Hippocampal formation (tissue), 2 donors: ENCODE measurements at places on chromosomes 6 and 20.

DNA sequence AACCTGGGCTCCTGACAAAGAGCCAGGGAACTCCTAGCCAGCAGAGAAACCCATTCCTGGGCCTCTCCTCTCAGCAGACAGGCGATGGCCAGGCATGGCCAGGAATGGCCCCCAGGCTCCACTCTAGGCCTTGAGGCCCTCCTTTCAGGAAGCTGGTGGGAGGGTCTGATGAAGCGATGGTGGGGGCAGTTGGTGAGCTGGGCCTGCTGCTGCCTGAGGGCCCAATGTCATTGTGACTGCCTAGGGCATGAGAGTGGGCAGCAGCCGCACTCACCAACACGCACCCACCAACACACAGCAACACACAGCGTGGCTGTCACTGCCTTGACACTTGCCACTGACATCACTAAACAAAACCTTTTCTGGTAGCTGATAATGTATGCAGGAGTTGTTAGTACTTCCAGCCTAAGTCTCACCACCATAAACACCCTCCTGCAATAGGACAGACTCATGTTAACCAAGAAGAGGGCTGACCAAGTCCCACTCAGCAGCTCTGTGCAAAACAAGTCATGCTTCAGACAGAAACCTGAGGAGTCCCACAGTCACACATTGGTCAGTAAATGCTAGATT, 69.3 kb downstream of the ABHD12 start:
- no peak for DNase-seq

- no peak for DNase-seq
Measured at GRCh38 chr6:41536795-41537758, 9.1 kb upstream of the FOXP4 start.

GRCh38 chr6:3081960-3082359, 13.7 kb downstream of the RIPK1 start:
- peak; percentile 3 for DNase-seq

GRCh38 chr6:7446619-7447325, 57.2 kb downstream of the RIOK1 start:
- no peak for DNase-seq

DNA sequence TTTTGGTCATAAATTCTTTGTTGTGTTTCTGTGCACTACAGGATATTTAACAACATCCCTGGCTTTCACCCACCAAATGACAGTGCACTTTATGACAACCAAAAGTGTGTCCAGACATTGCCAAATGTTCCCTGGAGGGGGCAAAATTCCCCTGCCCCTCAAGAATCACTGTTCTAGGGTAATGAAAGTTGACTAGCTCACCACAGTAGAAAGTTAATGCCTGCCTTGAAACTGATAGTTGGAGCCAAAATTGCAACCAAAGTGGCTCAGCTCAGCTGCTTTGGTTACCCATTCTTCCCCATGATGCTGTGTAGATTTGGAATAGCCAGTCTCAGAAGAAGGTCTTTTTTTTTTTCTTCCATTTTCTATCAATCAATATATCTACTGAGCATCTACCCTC, 150.6 kb downstream of the RALGAPA2 start:
- no peak for DNase-seq

DNA sequence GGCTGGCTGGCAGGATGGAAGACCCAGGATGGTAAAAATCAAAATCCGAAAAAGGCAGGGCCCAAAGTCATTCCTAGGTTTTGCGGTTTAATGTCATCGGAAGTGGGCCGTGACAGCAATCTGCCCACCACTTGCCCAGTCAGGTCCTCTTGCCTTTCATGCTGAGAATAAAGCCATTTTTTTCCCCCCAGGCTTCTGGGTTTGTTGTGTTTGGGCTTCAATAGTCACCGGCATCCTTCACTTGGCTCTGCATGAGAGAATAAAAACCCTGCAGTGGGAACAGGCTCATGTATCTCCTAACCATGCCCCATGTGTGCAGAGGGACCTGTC, 56.1 kb downstream of the MEP1A start:
- no peak for DNase-seq

DNA sequence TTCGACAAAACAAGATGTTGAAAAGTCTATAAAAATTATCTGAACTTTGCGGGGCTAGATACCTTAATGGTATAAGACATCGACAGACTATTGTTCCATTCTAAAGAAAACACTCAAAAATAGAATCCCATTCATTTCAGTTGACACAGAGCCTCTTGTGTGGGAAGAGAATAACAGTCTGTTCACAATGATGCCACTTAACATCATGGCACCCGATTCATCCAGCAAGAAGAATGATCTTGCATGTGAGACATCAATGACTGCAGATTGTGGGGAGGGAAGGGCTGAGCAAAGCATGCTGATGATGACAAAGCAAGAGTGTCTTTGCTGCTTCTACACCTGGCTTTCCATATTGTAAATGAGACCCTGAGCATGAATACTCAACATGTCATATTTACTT, 49.7 kb upstream of the ARMH2 start:
- DNase-seq, result peak; percentile 78

DNA sequence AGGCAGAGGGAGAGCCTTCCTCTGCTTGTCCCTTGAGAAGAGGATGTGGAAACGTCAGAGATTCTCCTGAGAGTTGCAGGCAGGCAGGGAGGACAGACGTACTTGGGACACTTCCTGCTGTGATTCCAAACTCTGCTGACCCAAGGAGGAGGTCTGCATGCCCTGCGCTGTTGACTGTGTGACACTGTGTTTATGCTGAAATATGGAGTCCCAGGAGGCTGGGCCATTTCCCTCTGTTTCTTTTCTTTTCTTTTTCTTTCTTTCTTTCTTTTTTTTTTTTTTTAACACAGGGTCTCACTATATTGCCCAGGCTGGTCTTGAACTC, 63.5 kb upstream of the BHLHE23 start:
- DNase-seq, result no peak

DNA sequence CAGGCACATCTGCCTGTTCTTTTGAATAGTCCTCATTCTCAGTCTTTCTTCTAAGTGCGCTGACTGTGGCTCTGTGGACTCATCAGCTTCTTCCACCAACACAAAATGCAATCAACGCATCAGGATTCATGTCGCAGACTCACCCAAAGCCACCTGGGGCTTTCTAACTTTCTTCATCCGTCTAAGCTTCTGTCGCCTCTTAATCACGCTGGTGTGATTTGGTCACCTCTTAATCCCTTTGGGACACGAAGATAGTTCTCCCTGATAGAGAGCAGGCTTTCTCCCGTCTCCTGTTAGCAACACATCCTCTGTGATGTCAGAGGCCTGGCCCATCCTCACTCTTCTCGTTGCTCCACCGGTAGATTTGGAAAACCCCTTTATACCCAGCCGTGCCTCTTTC, 78.0 kb upstream of the FOXQ1 start:
- DNase-seq, result no peak

- DNase-seq, result no peak
Measured at GRCh38 chr6:13135152-13135551, 193.2 kb downstream of the TBC1D7 start.

DNA sequence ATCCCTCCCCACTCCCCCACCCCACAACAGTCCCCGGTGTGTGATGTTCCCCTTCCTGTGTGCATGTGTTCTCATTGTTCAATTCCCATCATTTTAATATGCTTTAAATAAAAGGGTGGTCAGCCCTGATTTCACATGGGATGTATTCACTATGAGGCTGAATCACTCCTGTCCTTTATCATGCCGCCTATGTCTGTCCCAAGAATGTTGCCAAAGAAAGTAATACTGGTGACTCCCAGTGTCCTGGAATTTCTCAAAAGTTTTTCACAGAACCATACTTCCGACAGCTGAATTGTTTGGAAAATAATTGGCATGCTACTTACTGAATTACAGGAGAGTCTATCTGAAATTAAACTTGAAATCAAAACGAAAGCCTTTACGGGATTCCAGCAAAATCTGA, 217.7 kb downstream of the HAO1 start:
- DNase-seq, result no peak

GRCh38 chr20:6212903-6213302, 90.1 kb upstream of the FERMT1 start:
- no peak for DNase-seq

- no peak for DNase-seq
Measured at GRCh38 chr20:63531686-63532448, 5.3 kb downstream of the PTK6 start.

DNA sequence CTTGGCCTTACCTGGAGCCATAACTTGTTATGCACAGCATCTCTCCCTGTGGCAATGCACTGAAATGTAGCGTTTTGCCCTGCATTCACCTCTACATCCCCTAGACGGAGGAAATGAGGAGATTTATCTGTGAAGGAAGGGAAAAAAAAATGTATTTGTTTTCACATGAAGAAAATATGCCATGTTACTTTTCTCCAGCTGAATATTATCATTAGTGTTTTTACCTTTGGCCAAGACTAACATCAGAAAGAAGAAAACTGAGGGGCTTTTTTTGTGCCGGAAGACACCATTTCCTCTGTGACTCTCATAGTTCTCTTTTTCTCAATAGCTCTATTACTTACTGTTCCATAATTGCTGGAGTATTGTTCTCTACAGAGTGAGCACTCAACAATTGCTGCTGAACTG, 280.4 kb downstream of the PTPRK start:
- DNase-seq, result no peak

GRCh38 chr6:89356642-89357170, 4.2 kb upstream of the UBE2J1 start:
- DNase-seq, result no peak

GRCh38 chr20:51299413-51299812, 243.1 kb downstream of the NFATC2 start:
- no peak for DNase-seq

DNA sequence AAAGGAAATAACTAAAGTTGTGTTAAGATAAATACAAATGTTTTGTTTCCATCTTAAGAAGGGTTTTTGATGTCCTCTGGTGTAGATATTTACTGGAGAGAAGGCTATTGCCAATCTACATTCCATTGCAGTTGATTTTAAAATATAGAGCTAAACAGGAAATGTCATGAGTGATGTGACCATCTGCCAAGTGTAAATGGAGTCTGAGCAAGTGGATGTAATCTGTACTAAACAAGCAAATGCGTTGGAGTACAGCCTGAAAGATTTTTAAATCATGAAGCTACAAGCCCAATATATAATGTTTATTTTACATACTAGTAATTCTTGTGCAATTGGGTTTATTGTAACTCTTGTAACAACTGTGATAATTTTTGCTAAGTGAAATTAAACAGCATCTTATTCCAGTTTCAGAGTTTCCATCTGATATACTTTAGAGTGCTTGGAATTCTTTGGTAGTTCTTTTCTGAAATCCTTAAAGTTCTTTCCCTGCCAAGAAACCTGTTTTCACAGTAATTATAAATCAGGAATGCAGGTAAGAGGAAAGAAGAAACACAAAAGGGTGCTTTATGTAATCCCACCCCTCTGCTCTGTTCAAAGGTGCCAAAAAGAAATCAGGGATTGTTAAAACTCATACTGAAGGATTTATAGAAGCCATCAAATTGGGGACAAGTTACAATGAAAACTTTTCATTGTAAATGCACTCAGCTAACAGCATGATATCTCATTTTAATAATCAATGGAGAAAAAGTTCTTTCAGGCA, 47.2 kb upstream of the FLRT3 start:
- no peak for DNase-seq

- no peak for DNase-seq
Measured at GRCh38 chr20:10927011-10927583, 253.3 kb upstream of the JAG1 start.

GRCh38 chr20:14845199-14846160, 508.1 kb upstream of the FLRT3 start:
- DNase-seq, result no peak

DNA sequence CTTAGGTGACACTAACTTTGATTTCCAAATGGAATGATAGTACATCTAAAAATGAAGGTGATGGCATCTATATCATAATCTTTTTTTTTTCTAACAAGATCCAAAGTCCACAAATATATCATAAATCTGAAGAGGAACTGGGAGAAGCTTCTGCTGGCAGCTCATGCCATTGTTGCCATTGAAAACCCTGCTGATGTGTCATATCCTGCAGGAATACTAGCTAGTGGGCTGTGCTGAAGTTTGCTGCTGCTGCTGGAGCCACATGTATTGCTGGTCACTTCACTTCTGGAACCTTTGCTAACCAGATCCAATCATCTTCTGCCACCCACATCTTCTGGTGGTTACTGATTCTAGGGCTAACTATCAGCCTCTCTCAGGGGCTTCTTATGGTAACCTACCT, 27.4 kb upstream of the KHDC1 start:
- no peak for DNase-seq

GRCh38 chr6:55176958-55177357, 2.6 kb downstream of the HCRTR2 start:
- DNase-seq, result no peak

DNA sequence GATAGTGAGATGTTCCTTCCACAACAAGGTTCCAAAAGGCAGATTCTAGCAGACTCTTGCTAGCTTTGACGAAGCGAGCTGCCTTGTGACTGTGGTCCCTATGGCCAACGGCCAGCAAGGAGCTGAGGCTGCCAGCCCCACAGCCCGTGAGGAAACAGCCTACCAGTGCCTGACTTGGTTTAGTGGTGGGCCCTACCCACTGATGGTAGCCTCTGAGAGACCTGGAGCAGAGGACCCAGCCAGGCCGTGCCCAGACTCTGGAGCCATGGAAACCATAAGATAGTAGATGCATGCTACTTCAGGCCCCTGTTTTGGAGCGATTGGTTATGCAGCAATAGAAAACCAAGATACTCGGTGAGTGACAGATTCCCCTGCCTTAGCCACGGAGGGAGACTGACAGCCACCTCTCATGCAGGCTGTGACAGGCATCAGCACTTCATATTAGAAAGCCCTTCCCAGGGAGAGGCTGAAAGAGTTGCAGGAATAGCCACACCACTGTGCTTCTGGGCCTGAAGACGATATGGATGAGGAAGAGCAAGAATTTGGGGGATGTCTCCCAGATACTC, 19.2 kb downstream of the PSMG4 start:
- DNase-seq, result no peak

DNA sequence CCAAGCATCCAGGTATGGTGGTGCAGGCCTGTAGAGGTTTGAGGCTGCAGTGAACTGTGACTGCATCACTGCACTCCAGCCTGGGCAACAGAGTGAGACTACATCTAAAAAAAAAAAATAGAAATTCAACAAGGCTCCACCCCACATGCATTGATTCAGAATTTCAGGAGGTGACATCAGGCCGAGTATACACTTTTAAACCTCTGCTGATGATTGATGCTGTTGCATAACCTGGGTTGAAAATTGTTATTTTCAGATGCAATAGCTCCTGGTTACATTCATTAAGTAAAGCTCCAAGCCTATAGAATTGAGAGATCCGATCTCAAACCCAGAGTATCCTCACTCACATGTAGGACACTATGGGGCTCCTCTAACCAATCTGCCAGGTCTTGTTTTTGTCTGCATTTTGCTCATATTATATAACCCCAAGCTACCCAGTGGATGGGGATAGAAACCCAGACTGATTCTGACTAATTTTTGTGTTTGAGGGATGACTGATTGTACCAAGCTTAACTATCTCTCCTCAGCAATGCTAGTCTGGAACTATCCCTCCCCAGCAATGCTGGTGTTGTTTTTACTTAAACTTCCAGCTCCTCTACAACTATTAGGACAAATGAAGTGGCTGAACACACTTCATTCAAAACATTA, 123.5 kb upstream of the PREP start:
- DNase-seq, result no peak

- DNase-seq, result no peak
Measured at GRCh38 chr20:6044115-6044514, 9.7 kb downstream of the LRRN4 start.

GRCh38 chr20:4533368-4534133, 188.2 kb upstream of the PRND start:
- no peak for DNase-seq
